Neural crest cell (in vitro differentiated cells): ENCODE measurements at places on chromosomes 2 and 18. TPM values are rescaled to one million over a fixed set of nuclear protein-coding genes. Genes with fewer than 3 reads are reported as not detected.

The TACR1 gene
- 0.16 and 0.30 TPM in 2 replicates for total RNA-seq

GRCh38 chr2:240953426-240954410, 44.7 kb upstream of the SNED1 start:
- no peak for DNase-seq

DNA sequence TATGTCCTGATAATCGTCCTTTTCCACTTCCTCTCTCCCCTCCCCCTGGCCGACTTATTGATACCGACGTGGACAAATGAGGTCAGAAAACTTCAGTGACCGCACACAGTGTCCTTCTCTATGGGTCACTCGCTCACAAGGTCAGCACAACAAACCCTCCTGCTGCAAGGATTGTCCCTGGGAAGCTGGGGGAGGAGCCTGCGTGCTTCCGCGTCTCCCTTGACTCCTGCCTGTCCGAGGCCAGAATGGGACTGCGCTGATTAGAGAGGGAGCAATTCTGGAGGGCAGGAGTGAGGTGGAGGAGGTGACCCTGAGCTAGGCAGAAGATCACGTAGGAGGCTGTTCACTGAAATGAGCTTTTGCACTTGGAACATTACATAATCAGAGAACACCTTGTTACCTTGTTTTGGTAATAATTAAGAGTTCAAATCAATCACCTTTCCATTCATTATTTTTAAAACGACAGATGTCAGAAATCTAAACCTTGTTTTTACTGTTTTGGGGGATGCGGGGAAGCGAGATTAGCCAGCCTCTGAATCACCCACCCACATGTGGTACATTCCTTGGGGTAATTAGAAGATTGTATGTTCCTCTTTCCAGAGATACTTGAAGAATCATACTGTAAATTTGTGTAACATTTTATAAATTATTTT, 70.6 kb downstream of the CTAGE1 start:
- DNase-seq: peak; percentile 55

DNA sequence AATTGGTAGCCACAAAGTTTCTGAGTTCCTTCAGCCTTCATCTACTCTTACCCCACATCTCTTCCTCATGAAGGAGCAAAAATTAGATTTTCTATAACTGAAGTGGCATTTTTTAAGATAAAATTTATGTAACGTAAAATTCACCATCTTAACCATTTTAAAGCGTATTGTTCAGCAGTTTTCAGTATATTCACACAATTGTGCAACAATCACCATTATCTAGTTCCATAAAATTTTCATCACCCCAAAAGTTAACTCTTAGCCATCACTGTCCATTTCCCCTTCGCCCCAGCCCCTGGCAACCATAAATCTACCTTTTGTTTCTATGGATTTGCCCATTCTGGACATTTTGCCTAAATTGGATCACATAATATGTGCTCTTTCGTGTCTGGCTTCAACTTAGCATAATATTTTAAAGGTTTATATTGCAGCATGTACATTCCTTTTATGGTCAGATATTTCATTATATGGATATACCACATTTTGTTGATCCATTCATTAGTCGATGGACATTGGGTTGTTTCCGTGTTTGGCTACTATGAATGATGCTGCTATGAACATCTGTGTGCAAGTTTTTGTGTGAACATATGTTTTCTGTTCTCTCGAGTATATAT, 44.6 kb downstream of the ATIC start:
- DNase-seq: no peak

The GPR39 gene
- total RNA-seq: 0.25 and 0.35 TPM in 2 replicates

DNA sequence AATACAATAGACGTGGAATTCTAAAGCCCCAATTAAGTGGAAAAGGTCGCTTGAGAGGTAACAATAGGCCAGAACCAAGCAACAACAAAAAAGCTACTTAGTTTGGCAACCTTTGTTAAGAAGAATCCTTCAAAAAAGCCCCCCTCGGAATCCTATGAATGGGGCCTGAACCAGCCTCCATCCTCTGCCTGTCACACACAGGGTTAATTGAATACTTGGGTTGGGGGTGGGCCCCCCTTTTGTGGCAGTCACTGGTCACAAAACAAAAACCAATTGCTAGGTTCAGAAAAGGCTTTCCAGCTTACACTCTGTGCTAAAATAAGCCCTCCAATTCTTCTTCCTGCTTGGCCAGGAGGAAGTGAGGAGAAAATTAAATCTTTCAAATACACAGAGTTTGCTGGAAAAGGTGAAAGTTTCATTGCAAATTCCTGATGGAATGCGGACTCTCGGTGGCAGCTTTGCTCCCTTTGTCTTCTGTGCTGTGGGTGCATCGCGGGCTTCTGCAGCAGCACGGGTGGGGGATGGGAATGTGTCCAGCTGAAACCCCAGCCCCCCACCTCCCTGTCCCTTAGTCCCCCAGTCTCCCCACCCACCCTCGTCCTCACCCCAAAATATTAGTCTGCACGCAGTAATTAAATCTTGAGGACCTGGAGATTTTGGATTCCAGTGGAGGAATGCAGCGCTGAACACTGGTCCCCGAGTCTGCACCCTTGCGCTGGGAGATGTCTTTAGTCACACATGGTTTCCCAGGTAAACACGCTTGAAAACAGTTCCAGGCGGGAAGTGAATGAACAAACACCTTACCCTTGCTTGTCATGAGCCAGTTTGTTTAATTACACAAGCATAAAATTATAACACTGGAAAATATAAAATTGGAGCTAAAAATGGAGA, 254.3 kb downstream of the SOX11 start:
- peak; percentile 30 for DNase-seq

The DHX57 gene
- 35.8 and 39.5 TPM in 2 replicates for total RNA-seq
